Stomach (tissue), 19 donors: ENCODE measurements at places on chromosomes 2 and 18. TPM values are rescaled to one million over a fixed set of nuclear protein-coding genes. Genes with fewer than 3 reads are reported as not detected.

DNA sequence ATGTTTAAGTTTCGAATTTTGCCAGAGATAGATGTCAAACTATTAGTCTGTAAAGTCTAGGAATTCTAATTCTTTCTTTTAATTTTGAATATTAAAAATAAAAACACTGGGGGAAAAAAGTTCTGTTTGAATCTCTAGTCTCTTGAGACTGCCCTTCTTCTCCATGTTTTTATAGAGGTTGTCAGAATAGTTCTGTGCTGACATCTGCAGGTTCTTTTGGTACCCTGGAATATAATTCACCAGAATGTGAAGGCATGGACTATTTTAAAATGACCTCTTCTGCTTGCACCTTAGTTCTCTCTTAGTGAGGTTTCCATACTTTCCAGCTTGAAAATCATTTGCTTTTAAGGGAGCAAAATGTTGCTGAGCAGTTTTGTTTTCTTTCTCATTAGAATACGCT lies 121.0 kb upstream of the MSTN start:
- H3K27ac ChIP-seq, result no peak overlapping the region
- H3K4me3 ChIP-seq, result no peak overlapping the region
- no peaks in the 10 kb centered on the region for H3K27me3 ChIP-seq
- H3K4me1 ChIP-seq, result peaks cover 25% of the 10 kb centered on the region
- H3K36me3 ChIP-seq, result no peaks in the 10 kb centered on the region
- no peak for DNase-seq

GRCh38 chr2:13488965-13489364 lies 772.2 kb downstream of the TRIB2 start:
- H3K36me3 ChIP-seq, result no peaks in the 10 kb centered on the region
- no peak overlapping the region for H3K27ac ChIP-seq
- DNase-seq, result no peak
- no peaks in the 10 kb centered on the region for H3K27me3 ChIP-seq
- no peak overlapping the region for H3K4me3 ChIP-seq

DNA sequence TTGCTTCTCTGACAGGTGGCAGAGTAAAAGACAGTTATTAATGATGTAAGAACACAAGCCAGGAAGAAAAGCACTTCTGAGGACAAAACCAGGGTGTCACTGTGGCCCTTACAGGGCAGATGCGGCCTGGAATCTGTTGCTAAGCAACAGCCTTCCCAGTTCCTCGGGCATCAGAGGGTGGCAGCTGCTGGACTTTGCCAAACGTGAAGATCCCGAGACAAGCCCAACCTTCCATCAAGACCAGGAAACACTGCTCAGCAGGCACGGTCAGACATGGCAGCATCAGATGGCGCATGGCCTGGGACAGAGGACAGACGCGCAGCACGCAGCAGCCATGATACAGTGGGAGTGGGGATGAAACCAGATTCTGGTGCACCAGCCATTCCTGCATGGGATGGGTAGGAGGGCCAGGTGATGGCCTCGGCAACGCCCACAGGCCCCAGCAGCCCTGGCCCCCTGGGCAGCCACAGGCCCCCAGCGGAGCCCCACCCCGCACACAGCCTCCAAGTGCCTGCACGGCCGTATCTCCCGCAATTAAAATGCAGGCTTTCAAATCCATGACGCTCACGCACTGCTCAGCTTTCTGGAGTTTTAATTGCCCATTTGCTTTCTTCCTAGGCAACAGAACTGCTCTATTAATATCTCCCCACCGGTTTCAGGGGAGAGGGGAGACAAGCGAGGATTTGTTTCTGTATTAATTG lies 89.0 kb downstream of the EIPR1 start:
- no peaks in the 10 kb centered on the region for H3K27me3 ChIP-seq
- no peaks in the 10 kb centered on the region for H3K4me1 ChIP-seq
- H3K27ac ChIP-seq, result no peak overlapping the region
- peak; percentile 42 for DNase-seq
- no peak overlapping the region for H3K4me3 ChIP-seq

- no peak for DNase-seq
- H3K4me1 ChIP-seq, result peaks cover 11% of the 10 kb centered on the region
- H3K4me3 ChIP-seq, result no peak overlapping the region
Observed at GRCh38 chr18:8366656-8367055, 242.6 kb upstream of the RAB12 start.

- no peak for DNase-seq
- H3K4me3 ChIP-seq, result no peak overlapping the region
- H3K4me1 ChIP-seq, result peaks cover 10% of the 10 kb centered on the region
Observed at GRCh38 chr2:3708576-3708975, 5.2 kb downstream of the DCDC2C start.

DNA sequence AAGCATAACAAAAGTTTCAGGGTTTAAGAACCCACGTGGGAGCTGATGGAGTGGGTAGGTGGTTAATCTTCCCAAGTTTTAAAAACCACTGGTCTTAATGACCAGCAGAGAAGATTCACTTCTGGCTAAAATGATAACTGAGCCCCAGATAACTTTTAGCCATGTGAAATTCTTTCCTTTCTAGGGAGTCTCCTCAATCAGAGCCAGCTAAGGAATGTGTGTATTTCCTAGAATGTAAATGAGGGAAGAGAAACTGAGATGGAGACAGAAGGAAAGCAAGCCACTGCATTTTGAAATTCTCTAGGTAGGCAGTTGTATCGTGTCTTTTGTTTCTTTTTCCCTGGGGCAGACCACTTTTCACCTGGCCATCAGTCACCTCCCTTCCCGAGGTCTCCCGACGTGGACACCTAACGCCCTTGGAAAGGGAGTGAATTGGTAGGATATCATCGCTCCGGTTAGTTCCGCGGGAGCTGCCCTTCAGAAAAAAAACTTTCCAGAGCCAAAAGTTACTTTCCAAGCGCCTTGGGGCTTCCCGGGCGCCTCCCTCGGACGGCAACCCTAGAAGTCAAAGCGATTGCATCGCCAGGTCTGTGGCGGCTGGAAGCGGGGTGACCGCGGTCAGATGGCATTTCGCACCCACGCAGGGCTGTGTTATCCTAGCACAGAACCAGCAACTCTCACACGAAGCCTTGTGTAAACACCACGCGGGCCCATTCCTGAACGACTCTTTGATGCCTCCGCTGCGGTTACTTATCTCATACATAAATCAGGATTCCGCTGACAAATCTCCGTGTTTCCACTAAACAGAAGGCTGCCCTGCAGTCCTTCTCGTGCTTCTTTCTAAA lies 1.3 kb downstream of the COLEC12 start:
- peak overlapping the region; percentile 57 for H3K4me3 ChIP-seq
- H3K27me3 ChIP-seq, result peaks cover 57% of the 10 kb centered on the region
- H3K27ac ChIP-seq, result peak overlapping the region; percentile 17
- H3K36me3 ChIP-seq, result no peaks in the 10 kb centered on the region
- peak; percentile 66 for DNase-seq

DNA sequence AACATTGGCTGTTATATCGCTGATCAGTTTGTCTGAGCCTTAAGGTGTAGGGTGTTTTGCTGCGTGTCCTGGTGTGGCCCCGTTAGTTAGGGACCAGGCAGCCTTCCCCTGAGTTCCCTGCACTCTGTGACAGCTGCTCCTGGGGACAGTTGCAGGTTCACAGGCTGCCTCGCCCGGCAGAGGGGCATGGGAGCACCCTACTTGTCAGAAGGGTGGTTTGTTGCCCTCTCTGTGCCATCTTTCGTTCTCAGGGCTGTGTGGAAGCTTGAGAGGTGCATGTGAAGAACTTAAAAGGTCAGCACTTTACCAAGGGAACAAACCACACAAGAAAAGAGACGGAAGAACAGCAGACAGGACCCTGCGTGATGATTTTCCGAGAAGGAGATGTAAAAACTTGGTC lies 159.6 kb downstream of the LDLRAD4 start:
- no peak overlapping the region for H3K27ac ChIP-seq
- peaks cover 64% of the 10 kb centered on the region for H3K4me1 ChIP-seq
- no peaks in the 10 kb centered on the region for H3K36me3 ChIP-seq
- H3K27me3 ChIP-seq, result no peaks in the 10 kb centered on the region

GRCh38 chr2:31382452-31383120 lies 32.0 kb downstream of the XDH start:
- DNase-seq, result no peak
- H3K27me3 ChIP-seq, result no peaks in the 10 kb centered on the region
- H3K4me3 ChIP-seq, result no peak overlapping the region
- H3K36me3 ChIP-seq, result no peaks in the 10 kb centered on the region

DNA sequence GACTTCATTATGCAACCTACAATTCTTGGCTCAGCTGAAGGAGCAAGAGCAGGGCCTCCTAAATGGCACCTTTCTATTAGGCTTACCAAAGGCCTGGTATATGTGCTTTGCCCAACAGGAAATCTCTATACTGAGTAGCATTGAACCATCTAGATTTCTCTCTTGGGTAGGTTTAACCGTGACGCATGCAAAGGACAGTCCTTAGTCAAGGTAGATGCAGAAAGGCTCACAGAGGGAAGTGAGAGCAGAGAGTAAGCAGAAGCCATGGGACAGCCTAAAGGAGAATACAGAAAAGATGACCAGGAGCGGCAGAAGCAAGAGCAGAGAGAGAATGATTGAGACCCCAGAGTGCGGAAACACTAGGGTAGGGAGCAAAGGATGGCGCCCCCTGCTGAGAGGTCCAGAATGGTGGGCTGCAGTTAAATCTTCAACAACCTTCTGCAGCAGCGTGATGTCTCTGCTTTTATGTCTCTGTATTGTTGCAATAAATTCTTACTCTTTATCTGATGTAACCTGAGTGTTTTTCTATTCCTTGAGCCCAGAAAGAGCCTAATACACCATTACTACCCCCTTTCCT lies 4.7 kb upstream of the OSBPL1A start:
- peaks cover 9% of the 10 kb centered on the region for H3K4me1 ChIP-seq
- no peak overlapping the region for H3K27ac ChIP-seq
- peaks cover 13% of the 10 kb centered on the region for H3K27me3 ChIP-seq
- H3K4me3 ChIP-seq, result no peak overlapping the region
- DNase-seq, result no peak
- H3K36me3 ChIP-seq, result no peaks in the 10 kb centered on the region

DNA sequence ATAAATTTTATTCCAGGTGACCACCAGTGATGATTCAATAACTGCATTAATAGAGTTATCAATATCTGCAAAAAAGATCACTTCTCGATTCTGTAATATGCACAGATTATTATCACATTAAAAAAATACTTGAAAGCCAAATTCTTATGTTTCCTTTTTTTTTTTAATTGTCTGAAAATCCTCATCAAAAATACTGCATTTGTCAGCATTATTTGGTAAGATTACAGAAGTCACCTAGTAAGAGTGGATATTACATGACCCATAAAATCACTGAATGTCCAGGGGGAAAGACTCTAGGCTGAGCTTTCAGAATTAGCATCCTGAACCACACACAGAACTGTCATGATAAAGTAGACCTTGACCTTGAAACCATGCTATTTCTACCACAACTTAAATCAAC lies 617.2 kb upstream of the CDH7 start:
- no peaks in the 10 kb centered on the region for H3K27me3 ChIP-seq
- H3K4me3 ChIP-seq, result no peak overlapping the region
- no peaks in the 10 kb centered on the region for H3K4me1 ChIP-seq
- no peaks in the 10 kb centered on the region for H3K36me3 ChIP-seq
- no peak for DNase-seq

DNA sequence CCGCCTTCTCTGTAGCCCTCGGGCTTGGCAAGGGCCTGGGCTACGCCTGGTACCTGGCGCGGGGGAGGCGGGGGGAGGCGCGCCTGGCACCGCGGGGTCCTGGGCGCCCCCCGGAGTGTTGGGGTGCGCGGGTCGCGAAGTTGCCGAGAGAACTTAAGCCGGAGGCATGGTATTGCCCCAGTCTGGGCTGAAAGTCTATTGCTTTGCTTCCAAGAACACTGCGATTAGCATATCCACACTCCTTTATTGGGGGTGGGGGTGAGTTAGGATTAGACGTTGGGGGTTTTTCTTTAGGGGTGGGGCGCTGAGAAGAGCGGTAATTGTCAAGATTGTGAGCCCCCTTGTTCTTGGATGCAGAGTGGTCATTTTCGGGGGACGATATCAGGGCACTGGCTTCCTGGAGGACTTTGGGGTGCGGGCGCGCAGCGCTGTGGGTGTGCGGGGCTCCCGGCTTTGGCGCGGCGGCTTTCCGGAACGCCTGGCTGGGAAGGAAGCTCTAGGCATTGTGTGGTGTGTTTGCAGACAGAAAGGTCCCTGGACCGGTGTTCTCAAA lies 798 bp downstream of the TANC1 start:
- peaks cover 44% of the 10 kb centered on the region for H3K4me1 ChIP-seq
- peak overlapping the region; percentile 84 for H3K4me3 ChIP-seq
- H3K27me3 ChIP-seq, result peaks cover 15% of the 10 kb centered on the region

DNA sequence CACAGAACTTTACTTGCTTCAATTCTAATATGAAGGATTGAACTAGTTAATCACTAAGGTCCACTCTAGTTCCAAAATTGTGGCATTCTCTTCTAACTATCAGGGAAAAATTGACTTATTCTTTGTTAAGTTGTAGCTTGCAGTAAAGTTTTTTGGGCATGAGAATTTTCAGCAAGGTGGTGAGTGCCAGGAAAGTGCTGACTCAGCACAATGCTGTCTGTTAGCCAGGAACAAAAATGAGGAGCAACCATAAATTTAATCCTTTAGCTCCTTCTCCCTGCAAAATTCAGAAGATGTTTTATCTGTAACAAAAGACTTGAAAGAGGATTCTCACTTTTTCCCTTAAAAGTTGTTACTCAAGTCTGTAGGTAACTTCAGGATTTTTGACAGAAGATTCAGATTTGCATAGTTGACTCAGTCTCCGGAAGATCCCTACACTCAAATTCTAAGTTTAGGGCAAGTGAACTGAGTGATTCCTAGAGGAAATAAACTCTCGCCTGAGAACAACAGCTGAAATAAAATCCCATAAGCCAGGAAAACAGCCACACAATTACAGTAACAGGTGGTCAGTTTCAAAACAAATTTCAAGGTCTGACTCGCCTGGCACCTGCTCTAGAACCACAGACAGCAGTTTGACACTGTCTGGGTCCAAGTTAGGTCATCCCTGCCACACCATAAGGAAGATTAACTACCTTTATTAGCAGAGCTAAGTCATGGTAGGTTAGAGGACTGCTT lies 20.2 kb upstream of the DARS1 start:
- H3K27me3 ChIP-seq, result no peaks in the 10 kb centered on the region
- no peak overlapping the region for H3K27ac ChIP-seq
- no peak overlapping the region for H3K4me3 ChIP-seq
- no peaks in the 10 kb centered on the region for H3K36me3 ChIP-seq
- no peaks in the 10 kb centered on the region for H3K4me1 ChIP-seq

DNA sequence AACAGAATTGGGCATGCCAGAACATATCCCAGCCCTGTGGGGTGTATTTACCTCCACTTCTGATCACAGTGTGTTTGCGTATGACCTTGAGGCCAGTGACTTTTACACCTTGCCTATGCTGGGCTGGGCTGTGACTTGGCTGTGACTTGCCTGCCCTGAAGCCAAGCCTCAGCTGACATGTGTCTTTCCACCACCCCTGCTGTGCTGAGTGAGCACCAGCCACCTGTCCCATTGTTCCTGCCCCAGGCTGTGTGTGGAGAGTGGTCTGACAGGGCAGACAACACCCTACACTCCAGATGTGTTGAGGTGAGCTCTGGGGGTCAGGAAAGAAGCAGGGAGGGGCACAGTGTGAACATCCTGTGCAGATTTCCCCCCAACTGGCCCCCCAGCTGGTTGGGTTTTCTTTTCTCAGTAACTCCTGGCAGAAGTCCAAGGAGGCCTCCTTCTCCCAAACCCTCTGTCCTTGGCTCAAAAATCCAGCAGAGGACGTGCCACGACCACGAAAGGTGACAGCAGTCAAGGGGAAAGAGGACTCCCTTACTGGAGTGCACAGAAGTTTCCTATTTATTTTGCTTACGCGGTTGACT lies 5.1 kb upstream of the STEAP3 start:
- no peaks in the 10 kb centered on the region for H3K27me3 ChIP-seq
- no peak overlapping the region for H3K4me3 ChIP-seq
- H3K36me3 ChIP-seq, result no peaks in the 10 kb centered on the region
- peak; percentile 84 for DNase-seq
- H3K4me1 ChIP-seq, result peaks cover 28% of the 10 kb centered on the region
- peak overlapping the region; percentile 55 for H3K27ac ChIP-seq

RSAD2 gene
- total RNA-seq, result not detected

LOXL3 gene
- 11.6 TPM for total RNA-seq

GATA6 gene
- 194 TPM for total RNA-seq

STPG4 gene
- not detected for total RNA-seq

SLC16A14 gene
- 0.45 TPM for total RNA-seq

PTPRN gene
- total RNA-seq, result 2.8 TPM

ZNF24 gene
- 76.2 TPM for total RNA-seq
